ENCODE measurements at places on chromosomes 1 and 21.

- no peak for DNase-seq
Observed at GRCh38 chr1:212581034-212581433, 27.5 kb upstream of the ATF3 start.

DNA sequence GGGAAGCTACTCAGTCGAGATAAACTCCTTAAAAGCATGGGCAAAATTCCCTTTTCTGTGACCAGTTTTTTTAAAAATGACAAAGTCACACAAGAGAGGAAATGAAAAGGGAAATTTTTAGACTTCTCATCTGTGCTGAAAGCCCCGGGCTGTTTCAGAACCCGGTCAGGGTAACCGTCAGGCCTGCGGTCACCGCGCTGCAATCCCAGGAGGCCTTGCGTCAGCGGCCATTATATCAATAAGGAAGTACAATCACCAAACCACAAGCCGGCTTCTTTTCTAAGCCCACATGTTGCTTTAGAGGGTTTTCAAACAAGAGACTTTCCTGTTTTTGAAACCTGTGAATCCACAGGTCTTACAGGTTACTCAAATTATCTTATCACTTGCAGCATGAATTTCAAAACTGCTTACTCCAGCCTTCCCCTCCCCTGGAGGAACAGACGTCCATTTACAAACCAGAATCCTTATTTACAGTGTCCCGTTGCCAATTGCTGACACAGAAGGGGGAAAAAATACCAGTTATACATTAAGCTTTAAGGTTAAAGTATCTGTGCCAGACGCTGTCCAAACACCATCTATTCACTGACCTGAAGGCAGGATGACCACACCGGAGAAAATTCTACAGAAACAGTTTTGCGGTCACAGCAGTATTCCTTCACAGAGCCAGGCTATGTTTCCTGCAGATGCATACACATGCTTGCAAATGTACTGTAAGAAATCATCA, 165.3 kb downstream of the TOMM20 start:
- DNase-seq, result no peak

DNA sequence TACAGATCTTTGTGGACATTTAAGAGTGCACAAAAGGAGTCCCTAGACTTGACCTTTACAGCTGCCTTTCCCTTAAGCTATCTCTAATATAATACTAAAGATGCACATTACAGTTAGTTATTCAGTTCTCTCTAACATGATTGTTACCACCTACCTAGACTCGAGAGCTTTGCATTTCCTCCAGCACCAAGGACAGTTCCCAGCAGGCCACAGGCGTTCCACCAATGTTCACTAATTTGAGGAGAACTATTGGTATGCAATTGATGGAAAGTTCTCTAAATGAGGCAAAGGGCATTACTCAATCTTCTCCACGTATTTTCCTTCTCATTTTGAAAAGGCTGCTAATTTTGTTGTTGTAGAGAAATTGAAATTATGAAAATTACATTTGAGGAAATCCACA, 5.4 kb upstream of the NTNG1 start:
- no peak for DNase-seq

DNA sequence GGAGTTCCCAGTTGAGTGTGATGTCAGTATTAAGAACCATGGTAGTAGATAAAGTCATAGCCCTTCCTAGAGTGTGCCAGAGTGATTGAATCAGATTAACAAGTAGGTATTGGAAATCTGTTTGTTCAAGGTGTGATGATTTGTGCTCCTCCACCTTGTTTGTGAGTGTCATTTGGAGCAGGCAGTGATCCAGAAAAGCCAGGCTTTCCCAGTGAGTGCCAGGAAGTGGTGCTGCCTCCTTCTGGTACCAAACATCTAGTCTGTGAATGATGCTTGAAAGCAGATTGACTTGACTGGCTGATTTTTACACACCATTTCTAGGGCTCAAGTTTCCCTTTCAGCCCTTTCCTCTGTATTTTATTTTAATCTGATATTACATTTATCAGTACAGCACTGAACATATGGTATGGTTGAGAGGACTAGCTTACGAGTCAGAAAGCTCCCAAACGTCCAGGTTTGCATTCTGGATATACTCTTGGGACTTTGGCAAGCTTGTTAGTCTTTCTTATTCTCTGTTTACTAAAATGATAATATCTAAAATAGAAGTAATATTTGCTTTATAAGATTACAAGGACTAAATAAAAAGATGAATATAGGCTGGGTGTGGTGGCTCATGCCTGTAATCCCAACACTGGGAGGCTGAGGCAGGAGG, 100.7 kb downstream of the PATJ start:
- DNase-seq, result no peak

DNA sequence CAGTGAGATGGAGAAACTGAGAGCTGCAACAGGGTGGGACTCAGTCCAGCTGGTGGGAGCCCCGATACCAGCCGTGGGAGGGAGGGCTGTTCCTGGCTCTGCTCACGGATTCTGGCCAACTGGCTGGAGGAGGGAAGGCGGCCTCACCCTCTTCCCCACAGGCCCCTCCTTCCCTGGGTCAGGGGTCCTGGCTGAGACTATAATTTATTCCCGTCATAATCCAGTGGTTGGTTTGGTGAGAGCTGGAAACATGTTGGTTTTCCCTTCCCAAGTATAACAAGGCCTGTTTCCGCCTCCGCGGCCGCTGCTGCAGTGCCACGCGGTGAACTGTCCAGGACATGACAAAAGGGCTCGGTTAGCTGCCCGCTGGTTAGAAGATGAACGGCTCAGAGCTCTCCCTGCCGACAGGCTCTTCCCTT, 10.0 kb downstream of the PTPRF start:
- no peak for DNase-seq

Measured in D721Med (cell line).